Osteocyte (in vitro differentiated cells): ENCODE measurements at places on chromosomes 2 and 18.

- no peak for DNase-seq
Measured at GRCh38 chr2:226184540-226184939, 615.1 kb downstream of the IRS1 start.

DNA sequence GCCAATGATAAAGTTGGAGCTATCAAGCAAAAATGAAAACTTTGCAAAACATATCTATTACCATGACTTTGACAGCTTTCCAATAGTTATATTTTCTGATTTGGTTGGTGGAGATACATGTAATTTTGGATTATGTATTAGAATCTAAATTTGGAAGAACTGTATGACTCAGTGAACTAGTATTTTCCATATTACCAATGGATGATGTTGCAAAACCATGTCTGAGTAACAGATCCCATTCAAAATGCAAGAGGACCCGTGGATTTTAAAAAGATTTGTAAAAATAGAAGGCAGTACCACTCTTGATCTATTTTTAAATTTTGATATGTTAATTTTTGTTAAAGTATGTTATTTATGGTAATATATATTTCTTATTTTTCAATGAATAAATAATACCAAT is 83.0 kb downstream of the TAF4B start:
- no peak for DNase-seq

DNA sequence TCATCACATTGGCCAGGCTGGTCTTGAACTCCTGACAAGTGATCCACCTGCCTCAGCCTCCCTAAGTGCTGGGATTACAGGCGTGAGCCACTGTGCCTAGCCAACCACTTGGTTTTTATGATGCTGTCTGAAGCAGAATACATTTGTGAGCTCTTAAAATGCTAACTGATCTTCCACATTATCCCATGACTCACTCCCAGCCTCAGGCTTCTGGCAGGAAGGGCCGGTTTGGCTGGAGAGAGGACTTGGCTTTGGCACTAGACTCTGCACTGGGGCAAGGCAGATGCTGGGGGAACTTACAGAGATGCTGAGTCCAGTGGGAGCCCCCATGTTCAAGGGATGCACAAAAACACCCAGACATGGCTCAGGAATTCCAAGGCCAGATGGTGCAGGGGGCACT is 40.5 kb upstream of the SH3BP4 start:
- DNase-seq: no peak

- DNase-seq: no peak
Measured at GRCh38 chr2:221343524-221343923, 228.6 kb downstream of the EPHA4 start.

- DNase-seq: no peak
Measured at GRCh38 chr2:132680544-132680943, 10.5 kb upstream of the LYPD1 start.

DNA sequence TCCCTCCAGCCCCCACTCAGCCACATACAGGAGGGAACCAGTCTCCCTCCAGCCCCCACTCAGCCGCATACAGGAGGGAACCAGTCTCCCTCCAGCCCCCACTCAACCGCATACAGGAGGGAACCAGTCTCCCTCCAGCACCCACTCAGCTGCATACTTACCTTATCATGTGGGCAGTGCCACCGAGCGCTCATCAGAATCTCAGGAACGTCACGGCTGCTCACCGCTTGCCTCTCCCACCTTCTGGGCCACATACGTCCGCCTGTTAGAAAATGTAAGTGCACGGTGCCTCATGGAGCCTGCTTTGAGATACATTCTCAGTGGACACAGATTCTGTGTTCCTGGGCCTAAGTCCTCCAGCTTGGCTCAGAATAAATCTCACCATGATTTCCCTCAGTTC is 124.8 kb downstream of the PXDN start:
- no peak for DNase-seq

DNA sequence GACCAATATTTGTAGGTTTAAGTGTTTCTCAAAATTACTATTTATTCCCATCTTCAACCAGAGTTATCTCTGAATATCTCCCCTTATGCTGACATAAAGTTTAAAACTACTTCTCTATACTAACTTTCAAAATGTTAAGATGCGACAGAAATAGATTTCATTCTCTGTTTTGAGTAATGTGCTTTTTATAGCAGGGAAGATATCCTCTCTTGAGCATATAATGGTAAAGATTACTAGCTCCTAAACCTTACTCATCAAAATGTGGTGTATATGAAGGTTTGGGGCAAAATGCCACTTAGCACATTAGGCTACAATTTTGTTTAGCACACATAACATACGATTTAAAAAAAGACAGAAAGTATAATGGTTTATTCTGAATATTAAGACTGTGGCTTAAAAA is 54.4 kb downstream of the CWC22 start:
- no peak for DNase-seq

- DNase-seq: peak; percentile 86
Measured at GRCh38 chr2:84958135-84959059, 12.6 kb upstream of the KCMF1 start.

DNA sequence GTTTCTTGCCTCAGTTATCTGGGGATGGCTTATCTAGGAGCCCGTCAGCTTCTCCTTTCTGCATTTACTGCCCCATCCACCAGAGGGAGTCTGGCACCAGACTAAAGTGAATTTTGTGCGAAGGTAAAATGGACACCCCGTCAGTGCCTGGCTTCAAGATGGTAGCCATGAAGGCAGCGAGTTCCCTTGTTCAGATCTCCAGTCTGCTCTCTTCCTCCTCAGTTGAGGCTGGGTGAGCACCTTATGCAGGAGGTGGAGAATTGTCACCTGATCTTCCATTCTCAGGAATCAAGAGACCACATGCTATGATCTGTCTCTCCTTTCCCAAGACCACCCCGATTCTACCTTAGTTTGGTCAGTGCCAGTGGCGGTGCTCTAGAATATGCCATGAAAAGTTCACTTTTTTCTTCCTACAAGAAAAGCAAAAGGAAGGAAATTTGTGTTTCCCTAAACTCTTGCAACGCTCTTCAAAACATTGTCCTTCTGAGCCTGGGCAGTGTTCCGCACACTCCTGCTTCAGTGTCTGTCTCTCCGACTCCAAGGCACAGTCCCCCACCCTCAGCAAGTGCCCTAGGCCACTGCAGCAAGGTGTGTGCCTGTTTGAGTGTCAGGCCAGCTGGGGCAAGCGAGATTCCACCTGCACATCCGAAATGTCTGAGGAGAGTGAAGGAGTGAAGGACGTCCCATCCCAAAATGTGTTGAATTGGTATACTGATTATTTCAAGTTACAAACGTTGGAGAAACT is 168.6 kb downstream of the SS18 start:
- no peak for DNase-seq

DNA sequence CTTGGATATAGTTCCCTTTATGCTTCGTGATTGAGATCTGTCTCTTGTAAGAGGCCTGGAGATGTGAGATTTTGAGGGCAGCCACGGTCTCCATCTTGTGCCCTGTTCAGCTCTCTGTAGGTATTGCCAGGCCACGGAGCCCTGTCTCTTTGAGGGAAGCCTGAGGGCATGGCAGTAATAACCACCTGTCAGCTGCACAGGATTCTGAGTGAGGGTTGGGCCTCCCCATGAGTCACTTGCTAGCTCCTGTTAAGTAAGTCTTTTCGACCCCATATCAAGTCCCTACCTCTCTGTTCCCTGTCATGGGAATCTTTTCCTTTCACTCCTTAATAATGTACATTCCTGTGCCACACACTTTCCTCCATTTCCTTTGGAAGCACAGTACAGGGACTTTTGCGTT is 20.4 kb downstream of the LYPD6B start:
- DNase-seq: no peak

DNA sequence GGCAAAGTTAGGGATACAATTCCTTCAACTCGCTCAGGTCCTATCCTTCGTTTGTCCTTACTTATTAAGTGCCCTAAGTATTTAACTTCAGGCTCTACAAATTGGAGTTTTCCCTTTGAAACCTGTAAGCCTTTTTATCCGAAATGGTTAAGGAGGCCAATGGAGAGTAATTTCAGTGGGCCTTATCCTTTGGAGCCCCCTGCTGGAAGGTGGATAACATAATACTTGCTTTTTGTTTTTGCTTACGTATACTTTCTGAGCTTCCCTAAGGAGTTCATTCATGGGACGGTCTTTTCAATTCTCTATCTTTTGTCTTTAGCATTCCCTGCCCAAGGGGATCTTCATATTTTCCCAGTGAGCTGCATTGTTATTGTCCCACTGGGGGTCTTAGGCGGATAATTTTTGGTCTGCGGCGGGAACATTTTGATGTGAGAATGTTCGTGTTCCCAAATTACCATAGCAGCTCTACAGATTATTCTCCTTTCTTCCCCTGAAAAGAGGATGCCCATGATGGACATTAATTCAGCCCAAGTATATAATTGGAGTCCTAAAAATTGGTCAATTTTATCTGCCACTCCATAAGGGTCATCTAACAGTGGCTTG is 34.4 kb upstream of the TRAPPC8 start:
- no peak for DNase-seq

GRCh38 chr2:169478339-169478738 is 955 bp upstream of the BBS5 start:
- no peak for DNase-seq

DNA sequence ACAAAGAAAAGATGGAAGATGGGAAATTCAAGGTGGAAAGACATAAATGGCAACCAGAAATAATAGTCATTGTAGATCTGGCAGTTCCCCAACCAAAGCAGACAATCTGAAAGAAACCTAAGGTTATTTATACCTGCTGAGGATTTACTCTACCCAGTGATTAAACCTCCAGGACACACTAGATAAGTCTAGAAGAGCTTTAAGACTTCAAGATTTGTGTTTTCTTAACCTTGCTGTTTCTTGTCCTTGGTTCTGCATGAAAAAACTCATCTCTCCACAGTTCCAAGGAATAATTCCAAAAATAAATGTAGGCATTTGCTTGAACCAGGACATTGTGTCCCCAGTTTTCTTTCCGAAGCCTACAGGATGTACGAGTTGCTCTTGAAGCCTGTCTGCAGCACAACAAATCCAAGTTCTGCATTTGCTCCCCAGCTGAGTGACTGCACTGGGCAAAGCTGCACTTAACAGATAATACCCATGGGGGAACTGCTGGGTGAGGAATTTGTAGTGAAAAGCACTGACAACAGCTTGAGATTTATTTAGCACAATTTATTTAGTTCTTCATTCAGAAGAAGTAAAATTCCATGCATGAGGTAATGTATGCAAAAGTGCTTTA is 19.8 kb downstream of the DTNA start:
- DNase-seq: no peak

DNA sequence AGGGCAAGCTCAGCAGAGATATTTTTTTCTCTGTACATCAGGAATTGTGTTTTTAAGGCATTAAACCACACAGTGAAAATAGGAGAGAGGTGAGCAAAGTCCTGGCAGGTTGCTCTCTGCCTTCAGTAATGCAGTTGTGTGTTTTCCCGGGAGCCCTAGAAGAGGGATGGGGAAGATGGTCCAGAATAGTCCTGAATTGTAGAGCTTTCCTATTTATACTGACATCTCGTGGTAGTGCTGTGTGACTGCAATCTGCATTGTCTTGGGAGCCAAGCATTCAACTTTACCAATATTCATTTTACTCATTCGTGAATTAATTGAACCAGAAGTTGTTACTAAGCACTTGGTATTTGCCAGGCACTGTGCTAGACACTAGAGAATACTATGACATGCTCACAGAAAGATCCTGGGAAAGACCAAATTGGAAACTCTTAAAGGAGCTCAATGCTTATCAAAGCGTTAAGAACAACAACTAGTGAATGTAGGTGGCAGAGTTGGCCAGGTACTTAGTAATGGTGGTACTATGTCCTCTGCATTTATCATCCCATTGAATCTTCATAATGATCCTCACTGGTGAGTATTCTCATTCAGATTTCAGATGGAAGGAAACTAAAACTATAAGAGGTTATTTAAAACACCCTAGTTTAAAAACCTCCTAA is 214.6 kb downstream of the TRIB2 start:
- DNase-seq: no peak

GRCh38 chr2:11778416-11778815 is 32.0 kb downstream of the LPIN1 start:
- no peak for DNase-seq

DNA sequence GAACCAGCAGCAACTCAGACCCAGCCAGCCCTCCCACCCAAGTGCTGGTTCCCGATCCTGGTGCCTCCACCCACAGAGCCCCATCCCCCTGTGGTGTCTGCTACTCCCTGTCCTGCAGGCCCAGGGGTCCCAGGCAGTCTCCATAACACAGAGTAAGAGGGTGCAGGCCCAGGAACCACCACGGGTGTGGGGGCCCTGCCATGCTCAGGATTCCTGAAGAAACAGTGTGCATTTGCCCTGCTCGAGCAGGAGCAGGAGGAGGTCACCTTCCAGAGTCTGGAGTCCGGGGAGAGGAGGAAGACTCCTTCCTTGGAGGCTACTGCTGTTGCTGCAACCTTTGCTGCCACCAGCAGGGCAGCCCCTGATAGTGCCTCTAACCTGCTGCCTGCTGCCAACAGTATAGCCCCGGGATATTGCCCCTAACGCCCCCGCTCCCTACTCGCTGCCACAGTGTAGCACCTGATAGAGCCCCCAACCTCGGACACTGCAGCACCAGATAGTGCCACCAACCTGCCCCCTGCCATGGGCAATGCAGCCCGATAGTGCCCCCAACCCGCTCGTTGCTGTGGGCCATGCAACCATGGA is 46.8 kb upstream of the ANKRD62 start:
- DNase-seq: peak; percentile 78

GRCh38 chr18:79625195-79625923 is 54.2 kb upstream of the CTDP1 start:
- DNase-seq: no peak

- no peak for DNase-seq
Measured at GRCh38 chr2:144190908-144191605, 328.9 kb downstream of the ZEB2 start.

DNA sequence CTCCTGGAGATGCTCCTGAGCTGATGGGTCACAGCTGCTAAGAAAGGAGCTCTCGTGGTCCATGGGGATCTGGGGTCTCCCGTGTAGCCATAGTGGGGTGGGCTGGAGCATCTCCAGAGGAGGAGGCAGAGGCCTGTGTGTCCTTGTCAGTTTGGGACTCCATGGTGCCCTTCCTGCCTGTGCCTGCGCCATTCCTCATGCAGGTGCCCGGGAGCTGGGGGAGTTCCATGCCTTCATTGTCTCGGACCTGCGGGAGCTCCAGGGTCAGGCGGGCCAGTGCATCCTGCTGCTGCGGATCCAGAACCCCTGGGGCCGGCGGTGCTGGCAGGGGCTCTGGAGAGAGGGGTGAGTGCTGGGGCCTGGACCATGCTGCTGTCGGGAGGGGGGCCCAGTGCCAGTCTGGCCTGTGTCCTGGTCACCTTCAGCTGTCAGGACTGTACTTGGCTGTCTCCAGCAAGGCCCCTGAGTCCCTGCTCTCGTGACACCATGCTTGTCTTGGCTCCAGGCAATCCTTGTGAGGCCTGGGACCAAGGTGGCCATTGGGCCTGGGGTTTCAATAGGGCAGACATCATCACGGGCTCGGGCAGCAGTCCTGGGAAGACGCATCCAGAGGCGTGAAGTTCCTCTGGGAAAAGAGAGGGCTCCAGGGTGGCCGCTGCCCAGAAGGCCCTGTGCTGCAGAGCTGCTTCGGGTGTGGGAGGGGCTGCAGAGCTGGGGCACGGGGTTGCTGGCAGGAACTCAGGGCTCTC is 7.3 kb downstream of the CAPN10 start:
- DNase-seq: no peak

GRCh38 chr2:218471982-218472381 is 53.1 kb downstream of the VIL1 start:
- DNase-seq: no peak
